ENCODE measurements at places on chromosomes 7 and 10.

DNA sequence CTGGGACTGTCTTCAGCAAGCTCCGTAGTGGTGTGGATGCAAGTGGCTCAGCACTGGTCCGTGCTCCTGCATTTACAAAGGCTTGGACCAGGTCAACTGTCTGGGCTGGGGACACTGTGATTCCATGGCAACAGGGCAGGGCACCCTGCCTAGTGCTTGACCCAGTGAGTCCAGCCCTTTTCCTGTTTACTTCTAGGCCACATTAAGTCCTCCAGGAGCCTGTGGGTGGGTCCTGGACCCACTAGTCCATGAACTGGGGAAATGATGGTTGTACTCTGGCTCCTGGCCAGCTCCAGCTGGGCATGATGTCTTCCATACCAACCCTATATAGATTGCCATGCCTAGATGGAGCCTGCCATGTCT, 152.0 kb downstream of the RPS24 start:
- no peak for DNase-seq

DNA sequence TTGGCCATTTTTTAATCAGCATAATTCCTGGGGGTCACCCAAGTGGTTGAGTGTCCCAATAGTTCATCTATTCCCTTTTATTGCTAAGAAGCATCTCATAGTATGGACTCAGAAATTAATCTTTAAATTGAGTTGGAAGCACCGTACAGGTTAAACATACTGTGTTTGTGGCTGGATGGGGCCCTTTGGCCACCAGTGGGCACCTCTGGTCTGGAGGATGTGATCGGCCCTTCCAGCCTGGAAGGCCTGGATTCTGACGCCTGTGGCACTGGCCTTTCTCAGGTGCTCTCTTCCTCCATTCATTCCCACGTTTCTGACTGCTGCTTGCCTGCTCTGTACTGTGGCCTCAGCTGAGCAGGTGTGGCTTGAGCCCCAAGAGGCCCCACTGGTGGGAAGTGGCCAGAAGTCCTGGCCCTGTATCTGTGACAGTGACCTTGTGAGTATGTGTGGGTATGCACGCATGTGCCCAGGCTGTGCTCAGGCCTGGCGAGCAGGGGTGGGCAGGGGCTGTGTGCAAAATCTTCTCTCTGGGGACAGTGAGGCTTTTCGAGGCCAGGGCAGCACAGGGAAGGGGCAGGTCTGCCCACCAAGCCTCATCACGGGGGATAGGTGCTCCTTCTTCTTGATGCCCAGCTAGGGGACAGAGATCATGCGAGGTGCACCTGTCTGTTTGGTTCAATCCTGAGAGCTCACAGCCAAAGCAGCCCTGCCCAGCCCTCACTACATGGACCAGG, 30.1 kb downstream of the LDB3 start:
- DNase-seq, result no peak

- DNase-seq, result no peak
Measured at GRCh38 chr10:72335394-72336258, 19.1 kb downstream of the DNAJB12 start.

DNA sequence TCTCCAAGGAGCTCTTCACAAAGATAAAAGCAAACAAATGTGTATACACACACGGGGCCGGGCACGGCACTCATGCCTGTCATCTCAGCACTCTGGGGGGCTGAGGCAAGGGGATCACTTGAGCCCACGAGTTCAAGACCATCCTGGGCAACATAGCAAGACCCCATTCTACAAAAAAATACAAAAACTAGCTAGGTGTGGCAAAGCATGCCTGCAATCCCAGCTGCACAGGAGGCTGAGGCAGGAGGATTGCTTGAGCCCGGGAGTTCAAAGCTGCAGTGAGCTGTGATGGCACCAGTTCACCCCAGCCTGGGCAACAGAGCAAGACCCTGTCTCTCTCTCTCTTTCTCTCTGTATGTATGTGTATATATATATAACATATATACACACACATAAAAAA, 22.3 kb downstream of the TTYH3 start:
- DNase-seq, result no peak

GRCh38 chr10:131650771-131651673, 249.8 kb upstream of the PPP2R2D start:
- DNase-seq, result no peak

DNA sequence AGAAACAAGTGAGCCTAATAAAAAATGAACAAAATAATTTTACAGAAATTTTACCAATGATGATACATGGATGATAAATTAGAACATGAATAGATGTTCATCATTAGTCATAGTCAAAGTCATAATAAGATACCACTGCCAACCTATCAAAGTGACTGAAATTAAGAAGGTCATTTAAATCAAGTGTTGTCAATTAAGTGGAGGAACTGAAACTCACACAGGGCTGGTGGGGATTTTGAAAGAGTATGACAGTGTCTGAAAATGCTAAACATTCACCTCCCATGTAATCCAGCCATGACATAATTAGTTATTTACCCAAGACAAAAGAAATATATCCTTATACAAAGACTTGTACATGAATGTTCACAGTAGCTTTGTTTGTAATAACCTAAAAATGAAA, 57.1 kb upstream of the DYNC1I1 start:
- no peak for DNase-seq

GRCh38 chr7:46652317-46652716, 731.2 kb upstream of the IGFBP3 start:
- DNase-seq, result no peak

- no peak for DNase-seq
Measured at GRCh38 chr7:36708767-36709166, 15.5 kb downstream of the AOAH start.

DNA sequence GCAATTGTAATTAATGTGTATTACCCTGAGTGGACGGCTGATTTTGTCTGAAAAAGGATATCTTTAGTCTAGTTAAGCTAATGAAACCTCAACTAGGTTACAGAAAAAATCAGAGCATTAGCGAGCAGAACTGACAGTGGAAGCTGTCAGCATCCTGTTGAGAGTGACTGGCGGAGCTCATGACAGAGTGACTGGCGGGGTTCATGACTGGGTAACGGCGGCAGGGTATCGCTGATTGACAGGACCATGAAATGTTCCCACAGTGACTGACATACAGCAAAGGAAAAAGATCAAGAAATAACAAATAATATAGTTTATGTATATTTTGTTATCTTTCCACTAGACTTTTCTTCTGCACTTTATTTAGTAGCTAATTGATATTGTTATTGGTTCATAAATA, 202.5 kb upstream of the AGK start:
- DNase-seq, result no peak

DNA sequence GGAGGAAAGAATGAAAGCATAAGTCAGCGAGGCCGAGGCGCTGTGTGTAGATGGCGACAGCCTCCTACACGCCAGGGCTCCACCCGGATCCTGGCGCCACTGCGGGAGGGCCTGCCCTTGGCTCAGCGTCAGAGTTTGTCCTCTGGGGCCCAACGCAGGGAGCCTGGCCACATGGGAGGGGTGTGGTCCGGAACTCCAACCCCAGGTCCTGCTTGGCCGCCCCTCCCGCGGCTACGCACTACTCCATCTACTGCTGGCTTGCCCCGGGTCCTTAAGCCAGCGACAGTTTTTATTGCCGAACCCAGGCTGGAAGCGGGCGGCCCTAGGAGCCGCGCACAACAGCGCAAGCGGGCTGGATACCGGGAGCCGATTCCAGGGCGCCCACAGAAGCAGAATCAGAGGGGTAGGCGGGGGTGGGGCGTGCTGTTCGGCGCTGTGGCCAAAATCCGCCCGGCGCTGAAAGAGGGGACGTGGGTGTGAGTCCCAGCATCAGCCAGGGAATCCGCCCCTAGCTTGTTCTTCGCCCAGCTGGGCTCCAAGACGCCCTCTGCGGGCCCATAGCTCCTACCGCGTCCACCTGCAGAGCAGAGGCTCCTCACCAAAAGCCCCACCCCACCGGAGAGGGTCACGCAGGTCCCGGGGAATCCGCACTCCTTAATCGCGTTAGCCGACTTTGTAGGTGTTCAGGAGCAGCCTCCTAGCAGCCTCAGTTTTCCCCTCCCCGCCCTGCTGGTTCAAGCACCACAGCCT, 4.5 kb downstream of the KAZALD1 start:
- DNase-seq, result no peak

DNA sequence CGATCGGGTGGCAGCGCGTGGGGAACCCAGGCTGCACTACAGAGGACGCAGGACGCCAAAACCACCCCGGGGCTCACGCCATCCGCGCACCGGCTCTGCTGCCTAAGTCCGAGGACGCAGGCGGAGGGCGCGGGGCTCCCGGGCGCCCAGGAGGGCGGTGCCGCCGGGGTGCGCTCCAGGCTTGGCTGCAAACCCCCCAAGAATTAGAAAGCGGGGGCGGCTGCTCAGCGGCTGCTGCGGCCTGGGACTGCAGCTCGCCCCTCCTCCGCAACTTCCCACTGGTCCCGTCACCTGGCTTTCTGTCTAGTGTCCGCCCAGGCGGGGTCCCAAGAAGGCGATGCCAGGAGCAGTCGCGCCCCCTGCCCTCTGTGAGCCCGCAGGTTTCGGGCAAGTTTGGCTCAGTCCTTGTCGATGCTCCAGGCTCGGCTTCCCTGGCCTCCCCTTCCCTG, 1.7 kb upstream of the POU6F2 start:
- DNase-seq, result no peak

DNA sequence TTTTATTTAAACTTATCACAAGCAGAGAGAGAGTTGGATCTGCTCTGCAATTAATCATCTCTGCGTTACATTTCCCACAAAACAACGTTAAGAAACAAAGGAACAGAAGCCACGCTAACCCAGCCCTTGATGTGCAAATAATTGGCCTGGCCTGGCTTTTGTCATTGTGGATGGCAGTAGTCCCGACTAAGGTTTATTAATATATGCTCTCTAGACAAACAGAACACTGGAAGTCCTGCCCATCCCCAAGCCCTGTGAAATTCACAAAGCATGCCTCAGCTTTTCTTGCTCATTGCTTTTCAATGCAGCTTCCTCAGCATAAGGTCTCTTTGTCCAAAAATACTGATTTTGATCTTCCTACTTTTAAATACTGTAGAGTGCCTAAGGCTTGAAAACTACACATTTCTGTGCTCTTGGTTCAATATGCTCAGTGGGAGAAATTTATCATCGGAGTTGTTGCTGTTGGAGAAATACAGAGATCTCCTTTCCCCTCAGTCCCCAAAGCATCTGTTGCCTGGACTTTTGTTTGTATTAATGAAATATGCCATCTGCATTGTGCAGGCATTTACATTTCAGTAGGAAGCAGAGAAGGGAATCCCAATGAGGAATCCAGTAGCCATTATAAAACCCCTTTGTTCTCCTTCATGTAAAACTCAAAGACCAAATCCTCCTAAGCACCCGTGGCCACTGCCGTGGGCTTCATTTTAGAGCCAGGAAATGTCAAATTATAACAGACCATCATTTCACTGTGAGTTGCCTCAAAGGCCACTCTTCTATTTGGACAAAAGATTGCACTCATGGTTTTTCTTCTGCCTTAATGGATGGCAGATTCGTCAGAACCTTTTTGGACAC, 61.1 kb downstream of the SORCS1 start:
- DNase-seq, result no peak

DNA sequence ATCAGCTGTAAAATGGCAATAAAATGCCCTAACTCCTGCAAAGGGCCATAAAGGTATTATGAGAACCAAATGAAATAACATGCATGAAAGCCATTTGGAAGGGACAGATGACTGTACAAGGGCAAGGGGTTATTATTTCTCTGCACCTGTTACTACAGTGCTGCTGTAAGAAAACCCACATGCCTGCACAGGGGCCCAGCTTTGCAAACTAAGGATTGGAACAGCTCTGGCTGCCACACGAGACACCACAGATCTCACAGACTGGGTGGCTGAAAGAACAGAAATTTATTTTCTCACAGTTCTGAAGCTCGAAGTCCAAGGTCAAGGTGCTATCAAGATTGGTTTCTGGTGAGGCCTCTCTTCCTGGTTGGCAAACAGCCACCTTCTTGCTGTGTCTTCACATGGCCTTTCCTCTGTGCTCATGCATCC, 409.0 kb upstream of the NRP1 start:
- DNase-seq, result no peak

DNA sequence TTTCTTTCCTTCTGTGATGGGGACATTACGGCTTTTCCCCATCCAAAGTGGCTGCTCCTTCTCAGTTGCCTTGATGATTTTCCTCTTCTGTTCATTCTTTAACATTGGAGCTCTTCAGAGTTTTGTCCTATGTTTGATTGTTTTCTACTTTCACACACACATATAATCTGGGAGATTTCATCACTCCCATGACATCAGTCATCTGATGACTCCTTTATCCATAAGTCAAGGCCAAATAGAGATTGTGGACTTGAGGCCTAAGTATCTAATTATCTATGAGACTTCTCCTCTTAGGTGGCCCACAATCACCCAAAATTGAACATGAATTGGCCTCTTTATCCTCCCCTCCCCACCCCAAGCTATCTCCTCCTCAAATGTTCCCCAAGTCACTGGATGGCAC, 5.3 kb upstream of the COL1A2 start:
- DNase-seq, result no peak

GRCh38 chr7:28773423-28774145, 184.5 kb downstream of the TRIL start:
- DNase-seq, result no peak

- no peak for DNase-seq
Measured at GRCh38 chr7:139797607-139798006, 19.8 kb upstream of the HIPK2 start.

DNA sequence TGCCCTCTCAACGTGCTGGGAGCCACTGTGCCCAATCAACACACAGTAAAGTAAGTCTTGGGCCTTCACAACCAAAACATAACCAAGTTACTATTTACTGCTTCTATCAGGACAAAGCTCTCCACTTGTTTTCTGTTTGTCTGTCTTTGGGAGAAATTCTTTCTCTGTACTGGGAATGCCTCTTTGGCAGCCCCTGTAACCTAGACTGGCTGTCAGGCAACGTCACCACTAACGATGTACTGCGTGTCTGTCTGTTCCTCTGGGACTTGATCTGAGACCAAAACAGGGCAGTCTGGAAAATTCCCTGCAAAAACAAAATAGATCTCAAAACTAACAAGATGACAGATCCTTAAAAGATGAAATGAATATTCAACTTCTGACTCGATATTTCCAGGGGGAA, 113.0 kb downstream of the SMURF1 start:
- DNase-seq, result no peak

DNA sequence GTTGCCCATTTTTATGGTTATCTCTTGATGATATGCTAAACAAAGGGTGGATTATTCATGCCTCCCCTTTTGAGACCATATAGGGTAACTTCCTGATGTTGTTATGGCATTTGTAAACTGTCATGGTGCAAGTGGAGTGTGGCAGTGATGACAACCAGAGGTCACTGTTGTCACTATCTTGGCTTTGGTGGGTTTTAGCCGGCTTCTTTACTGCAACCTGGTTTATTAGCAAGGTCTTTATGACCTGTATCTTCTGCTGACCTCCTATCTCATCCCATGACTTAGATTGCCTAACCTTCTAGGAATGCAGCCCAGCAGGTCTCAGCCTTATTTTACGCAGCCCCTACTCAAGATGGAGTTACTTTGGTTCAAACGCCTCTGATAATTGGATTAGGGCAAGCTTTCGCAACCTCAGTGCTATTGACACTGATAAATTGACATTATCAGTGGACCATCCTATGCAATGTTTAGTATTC, 36.9 kb downstream of the BAG3 start:
- DNase-seq, result no peak

GRCh38 chr7:12584930-12585329, 14.4 kb downstream of the SCIN start:
- no peak for DNase-seq

GRCh38 chr10:124357561-124357885, 61.2 kb downstream of the OAT start:
- no peak for DNase-seq
